ENCODE measurements at places on chromosomes 13 and 19.

DNA sequence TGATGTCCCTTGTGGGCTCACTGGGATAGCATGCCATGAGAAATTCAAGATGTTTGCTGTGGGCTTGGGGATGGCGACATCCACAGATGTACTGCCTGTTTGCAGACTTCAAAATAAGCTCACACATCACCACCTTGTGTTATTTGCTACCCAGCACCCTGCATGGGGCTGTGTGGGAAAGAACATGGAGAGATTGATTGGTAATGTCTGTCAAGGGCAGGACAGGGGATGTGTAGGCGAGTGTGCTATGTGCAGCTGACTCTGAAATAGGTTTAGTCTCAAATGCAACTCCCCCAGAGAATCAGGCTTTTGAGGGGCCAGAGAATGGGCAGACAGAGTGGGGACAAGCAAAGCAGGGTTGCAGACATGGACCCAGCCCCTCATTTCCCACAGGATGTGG lies 24.7 kb downstream of the PNPLA6 start:
- DNase-seq, result no peak

- no peak for DNase-seq
Observed at GRCh38 chr13:20704459-20705069, 1.1 kb downstream of the IL17D start.

- no peak for DNase-seq
Observed at GRCh38 chr13:38944219-38944618, 46.4 kb downstream of the STOML3 start.

GRCh38 chr19:5456841-5457200 lies 1.6 kb downstream of the ZNRF4 start:
- DNase-seq, result no peak

DNA sequence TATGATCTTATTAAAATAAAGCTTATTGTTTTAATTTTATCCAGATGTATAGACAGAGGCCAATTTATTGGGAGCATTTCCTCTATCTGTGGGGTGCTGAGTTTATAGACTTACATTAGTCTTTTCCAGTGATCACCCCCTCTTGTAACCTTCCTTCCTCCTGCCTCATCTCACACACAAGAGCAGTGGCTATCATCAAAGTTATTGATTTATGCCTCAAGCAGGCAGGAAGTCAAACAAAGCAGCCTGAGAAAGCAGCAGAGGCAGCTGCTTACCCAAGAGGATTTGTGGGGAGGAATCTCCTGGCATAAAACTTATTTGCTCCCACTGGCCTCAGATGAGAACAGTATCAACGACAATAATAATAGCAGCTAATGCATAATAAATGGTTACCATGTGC lies 26.3 kb upstream of the DCLK1 start:
- no peak for DNase-seq

DNA sequence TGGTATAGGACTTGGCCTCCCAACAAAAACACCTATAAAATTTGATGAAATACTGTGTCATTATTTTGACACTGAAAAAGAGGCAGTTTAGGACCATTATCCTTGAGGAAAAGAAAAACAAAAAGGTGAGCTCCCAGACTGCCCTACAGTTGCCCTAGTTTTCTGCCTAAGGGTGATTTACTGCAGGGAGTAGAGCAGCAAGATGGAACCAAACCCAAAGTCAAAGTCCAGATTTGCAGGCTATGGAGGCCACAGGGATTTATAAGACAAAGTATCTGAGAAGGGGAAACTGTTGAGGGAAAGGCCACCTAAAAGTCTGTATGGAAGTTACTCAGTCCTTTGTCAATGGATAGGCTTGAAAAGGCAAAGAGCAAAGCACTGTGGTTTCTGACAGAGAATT lies 112.4 kb upstream of the TRPC4 start:
- DNase-seq, result no peak

DNA sequence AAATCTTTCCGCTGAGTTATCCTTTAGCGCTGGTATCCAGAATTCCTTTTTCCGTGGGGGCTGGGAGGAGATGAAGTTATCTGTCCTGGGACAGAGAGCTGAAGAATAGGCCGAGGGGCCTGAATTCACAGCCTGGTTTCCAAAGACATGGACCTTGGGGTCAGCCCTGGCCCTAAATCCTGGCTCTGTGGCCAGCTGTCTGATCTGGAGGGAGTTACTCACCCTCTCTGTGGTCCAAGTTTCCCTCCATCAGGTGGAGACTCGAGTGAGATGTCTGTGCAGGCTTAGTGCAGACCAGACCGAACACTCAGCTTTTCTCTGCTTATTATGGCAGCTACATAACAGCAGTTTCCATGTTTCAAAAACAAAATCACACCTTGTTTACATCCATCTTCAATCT lies 59.6 kb downstream of the CDADC1 start:
- no peak for DNase-seq

DNA sequence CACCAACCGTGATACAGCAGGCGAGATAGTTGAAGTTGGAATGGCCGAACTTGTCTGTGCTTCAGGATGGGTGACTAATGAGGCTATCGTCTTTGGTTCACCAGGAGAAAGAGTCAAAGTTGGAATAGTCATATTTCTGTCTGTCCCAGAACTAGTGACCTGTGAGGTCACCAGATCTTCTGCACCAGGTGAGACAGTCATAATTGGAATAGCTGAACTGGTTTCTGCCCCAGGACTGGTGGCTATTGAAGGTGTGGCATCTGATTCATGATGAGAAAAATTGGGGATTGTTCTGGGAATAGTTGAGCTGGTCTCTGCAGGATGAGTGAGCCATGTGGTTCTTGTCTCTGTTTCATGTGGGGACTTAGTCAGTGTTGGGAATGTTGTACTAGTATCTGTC lies 71.6 kb downstream of the MUC16 start:
- no peak for DNase-seq

DNA sequence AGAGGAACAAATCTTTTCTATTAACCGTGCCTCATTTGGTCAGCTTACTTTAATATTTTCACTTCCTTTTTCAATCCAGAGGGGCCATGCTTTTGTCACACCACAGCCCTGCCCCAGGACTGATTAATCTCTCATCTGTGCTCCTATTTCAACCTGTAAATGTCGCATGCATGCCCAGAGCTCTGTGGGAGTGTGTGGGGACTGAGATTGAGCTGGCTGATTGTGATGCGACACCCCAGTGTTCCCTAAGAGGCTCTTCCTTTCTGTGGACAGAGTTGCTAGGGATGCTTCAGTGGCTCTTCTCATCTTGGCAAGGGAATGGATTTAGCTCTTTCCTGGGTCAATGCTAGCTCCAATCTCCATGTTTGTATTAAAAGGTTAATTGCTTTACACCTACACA lies 249.6 kb downstream of the TDRD3 start:
- no peak for DNase-seq

GRCh38 chr19:51594774-51595109 lies 23.7 kb downstream of the ZNF175 start:
- DNase-seq, result no peak

DNA sequence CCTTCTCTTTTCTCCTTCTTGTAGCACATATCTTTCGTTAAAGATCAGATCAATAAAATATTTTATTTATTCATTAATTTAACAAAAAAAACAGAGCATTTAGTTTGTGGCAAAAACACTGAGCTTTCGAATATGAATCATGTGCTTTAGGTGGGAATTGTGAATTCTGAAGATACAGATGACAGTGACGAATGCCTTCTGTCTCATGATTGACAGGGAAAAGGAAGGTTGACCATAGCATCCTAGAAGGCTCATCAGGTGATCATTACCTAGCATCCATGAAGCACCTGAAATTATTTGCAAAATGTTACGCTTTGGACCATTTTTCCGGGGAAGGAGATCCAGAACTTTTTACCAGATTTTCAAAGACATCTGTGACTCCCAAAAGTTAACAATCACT lies 3.8 kb downstream of the ARL11 start:
- no peak for DNase-seq

- DNase-seq, result no peak
Observed at GRCh38 chr13:69306766-69307165, 800.9 kb upstream of the ATXN8OS start.

DNA sequence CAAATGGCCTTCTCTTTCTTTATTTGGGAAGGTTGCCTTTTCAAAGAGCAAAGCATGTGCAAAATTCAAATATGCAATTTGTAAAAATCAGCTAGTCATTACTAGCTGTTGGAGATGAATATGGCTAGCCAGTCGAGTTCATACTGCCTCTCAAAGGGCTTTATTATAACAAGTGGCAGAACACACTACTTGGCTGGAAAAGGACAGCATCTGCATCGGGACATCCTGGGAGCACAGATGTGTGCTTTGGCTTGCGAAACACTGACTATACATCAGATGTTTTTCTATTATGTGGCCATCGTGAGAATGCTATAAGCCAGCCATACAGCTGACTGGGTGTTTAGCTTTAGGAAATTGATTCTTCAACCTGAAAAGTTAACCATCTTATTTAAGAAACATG lies 424.2 kb downstream of the KCTD12 start:
- no peak for DNase-seq

DNA sequence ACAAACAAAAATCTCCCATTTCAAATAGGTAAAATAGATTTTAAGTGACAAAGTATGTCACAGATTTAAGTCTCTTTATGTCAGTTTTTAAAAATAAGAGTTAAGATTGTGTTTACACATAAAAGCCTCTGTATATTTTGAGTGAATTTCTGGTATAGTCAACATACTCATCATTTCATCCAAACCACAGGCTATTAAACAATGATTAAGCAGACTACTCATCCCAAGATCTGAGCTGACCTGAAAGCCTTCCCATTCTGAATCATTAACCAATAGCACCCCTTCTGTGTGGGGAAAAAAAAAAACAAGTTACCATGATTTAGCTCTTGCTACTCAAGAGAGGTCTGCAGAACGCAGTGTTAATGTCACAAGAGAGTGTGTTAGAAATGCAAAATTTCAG lies 284.4 kb upstream of the NBEA start:
- DNase-seq, result no peak

DNA sequence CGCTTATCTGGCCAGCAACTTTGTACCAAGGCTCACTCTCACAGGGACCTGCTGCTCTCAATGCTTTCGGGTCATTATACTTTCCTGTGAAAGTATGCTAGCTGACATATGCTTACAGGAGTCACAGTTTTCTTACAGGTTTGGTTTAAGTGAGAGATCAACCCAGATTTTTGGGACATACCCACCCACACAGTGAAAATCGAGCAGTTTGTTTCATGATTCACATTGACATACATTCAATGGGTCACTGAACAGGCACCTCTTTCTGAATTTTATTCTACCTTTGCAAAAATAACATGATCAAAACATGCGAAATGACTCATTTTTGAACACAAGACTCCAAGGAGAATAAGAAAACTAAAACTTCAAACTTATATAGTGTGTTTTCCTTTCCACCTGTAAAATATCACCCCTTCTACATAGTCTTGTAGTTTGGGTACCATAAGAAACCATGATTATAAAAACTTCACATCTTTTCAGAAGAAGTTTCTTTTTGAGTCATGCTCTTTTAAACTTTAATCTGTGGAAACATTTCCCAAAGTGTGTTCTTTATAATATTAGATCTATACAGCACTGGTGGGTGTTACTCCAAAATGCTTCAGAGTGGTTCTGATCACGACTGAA lies 44.3 kb upstream of the TEX29 start:
- no peak for DNase-seq

- DNase-seq, result no peak
Observed at GRCh38 chr13:33218020-33218419, 67.5 kb downstream of the STARD13 start.

DNA sequence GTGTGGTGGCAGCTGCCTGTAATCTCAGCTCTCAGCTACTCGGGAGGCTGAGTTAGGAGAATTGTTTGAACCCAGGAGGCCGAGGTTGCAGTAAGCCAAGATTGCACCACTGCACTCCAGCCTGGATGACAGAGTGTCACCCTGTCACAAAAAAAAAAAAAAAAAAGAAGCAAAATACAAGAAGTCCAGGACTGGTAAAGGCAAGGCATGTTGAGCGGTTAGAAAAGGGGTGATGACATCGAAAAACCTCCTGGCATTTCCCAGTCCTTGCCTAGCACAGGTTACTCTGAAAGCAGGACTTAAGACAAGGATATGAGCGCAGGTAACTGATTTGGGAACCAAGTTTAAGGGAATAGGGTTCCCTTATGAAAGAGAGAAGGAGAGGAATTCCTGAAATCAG lies 2.5 kb upstream of the LILRB4 start:
- no peak for DNase-seq
